ENCODE measurements at places on chromosomes 7 and 10.

- DNase-seq, result no peak
These were observed 125.9 kb downstream of the TRRAP start for GRCh38 chr7:99004216-99004615.

- DNase-seq, result no peak
These were observed 84.7 kb downstream of the SEM1 start for GRCh38 chr7:96624954-96625353.

DNA sequence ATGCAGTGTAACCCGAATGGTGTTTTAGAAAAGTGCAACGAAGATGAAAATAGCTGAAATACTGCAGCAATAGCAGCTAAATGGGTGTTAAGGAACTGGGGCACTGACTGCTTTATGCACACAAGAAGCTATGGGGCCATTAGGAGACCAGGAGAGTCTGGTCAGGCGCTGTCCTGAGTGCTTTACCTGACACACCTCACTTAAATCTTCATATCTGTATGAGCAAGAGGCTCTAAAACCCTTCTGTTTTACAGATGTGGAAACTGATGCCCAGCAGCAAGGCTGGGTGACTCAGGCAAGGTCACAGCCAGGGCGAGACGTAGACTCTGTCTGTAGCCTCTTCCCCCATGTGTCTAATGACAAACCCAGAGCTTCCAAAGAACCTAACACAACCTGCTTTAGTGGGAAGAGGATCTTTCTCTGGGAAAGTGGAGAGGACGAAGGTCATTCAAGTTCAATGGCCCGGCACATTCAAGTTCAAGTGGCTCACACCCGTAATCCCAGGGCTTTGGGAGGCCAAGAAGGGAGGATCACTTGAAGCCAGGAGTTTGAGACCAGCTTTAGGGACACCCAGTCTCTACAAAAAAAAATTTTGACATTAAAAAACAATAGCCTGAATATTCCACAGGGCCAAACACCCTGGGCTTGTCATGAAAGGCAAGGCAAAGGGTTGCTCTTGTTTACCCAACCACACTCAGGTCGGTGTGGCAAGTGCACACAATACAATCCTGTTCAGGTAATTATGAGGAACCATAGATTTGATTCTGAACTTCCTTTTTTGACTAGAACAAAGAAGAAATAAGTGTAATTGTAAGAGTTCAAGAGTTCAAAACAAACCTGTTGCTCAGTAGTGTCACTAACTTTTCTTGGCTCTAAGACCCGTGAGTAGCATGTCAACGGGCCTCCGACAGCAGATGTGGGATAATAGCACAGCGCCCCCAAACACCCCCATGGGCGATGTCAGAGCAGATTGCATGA lies 53.7 kb upstream of the KLF6 start:
- DNase-seq, result no peak

DNA sequence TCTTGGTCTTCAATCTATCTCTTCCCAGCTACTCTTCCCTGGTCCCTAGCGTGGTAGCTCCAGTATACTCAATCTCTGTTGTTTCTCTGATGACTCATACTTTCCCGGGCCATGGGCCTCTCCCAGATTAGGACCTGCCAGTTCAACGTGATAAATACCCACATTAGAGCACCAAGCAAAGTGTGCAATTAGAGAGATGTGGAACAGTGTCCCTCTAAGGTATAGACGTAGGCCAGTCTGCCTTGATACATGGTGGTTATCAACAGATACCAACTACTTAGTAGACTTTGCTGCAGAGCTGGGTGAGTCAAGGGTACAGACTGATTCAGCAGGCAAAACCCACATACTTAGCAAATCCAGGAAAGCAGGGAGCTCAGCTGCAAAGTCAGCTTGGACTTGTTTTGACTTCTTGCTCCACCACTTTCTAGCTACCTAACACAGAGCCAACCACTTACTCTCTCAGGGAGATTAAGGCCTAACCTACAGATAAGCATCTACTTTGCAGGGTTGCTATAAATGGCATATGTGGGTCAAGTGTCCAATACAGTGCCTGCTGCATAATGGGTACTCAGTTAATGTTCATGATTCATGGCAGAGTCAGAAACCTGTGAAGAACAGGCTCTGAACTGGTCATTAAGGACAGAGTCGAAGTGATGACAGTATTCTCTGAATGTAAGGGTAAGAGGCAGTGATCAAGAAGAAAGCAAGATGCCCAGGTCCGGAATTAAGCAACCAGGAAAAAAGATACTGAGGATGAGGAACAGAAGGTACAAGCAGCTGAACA lies 176.1 kb downstream of the CHN2 start:
- no peak for DNase-seq

- DNase-seq, result no peak
These were observed 266.0 kb downstream of the AUTS2 start for GRCh38 chr7:69864274-69864673.

DNA sequence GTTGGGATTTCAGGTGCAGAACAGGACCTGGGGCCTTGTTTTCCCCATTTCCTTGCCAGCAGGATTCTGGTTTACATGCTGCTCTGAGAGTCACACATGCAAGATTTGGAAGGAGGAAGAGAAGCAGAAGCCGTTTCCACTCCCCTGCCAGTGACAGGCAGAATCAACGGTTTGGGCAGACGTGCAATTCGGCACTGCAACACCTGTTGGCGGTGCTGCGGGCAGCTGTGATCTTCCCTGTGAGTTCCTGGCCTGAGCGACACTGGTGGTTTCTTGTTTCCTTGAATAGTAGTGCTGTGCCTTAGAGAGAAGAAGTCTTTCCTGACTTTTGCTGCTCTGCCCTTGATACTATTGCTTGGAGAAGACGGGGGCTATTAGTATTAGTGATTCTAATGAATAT lies 1126.2 kb downstream of the TYW1 start:
- no peak for DNase-seq

Measured in activated gamma-delta T cell treated with Interleukin-2 at 50 U/mL for 16 hours (primary cell).